ENCODE measurements at places on chromosomes 7 and 10.

- DNase-seq, result no peak
Measured at GRCh38 chr7:155188357-155188756, 109.3 kb upstream of the INSIG1 start.

- DNase-seq, result no peak
Measured at GRCh38 chr10:76034353-76035205, 603.2 kb downstream of the LRMDA start.

DNA sequence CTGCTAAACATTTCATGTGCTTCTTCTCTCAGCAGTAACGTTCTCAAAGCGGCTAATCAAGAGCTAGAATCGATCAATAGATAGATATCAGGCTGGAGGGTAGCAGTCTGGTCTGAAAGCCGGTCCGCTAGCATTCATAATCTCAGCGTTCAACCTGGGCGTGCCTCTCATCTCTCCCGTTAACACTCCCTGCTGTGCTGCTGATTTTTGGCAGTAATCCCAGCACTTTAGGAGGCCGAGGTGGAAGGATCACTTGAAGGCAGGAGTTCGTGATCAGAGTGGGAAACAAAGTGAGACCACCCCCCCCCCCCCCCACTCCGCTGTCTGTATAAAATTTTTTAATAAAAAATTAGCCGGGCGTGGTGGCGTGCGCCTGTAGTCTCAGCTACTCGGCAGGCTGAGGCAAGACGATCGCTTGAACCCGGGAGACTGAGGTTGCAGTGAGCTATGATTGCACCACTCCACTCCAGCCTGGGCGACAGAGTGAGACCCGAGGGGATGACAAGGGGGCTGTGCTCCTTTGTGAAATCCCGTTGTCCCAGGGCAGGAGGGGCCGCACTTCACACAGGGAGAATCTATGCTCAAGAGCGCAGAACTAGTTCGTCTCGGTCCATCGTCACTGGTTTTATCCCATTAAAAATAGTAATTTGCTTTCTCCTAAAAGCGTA lies 624 bp upstream of the CEP55 start:
- DNase-seq, result peak; percentile 48

DNA sequence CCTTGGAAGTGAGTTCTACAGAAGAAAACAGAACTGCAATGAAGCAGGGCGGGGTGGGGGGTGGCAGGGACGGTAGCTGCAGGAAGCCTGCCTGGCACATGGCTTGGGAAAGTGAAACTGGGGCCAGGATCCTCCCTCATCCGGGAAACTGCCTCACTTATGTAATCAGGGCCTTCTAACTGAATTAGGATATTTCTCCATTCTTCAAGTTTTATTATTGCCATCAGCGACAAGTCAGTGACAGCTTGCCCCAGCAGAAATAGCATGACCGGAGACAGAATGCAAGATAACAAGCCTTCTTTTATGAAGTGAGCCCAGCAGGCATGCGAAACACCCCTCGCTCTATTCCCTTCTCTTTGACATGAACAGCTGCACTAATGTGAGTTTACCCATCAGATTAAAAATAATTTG lies 77.5 kb upstream of the CACUL1 start:
- no peak for DNase-seq

DNA sequence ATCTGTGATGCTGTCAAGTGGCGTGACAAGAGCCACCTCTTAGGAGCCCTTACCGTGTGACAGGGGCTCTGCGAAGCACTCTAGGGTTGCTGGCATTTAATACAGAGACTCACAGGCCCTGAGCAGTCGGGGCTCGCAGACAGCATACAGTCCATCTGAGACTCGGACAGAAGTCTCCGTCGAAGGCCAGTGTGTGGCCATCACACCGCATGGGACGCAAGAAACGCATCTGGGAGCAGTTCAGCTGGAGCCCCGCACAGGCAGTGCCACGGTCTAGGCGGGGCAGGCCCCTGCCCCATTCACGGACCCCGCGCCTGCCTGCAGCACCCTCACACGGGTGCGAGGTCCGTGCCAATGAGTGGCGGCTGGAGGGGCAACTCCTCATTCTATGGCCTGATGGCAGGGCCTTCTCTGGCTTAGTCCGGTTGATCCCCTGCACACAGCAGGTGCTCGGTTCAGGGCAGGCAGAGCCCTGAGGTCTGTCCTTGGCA lies 33.6 kb downstream of the IQCE start:
- DNase-seq, result no peak

GRCh38 chr10:93064874-93065660 lies 4.5 kb downstream of the CYP26C1 start:
- DNase-seq, result no peak
